ENCODE measurements at places on chromosomes 1 and 21. TPM values are rescaled to one million over a fixed set of nuclear protein-coding genes. Genes with fewer than 3 reads are reported as not detected.
A peak's percentile ranks its signal among the peaks of the same experiment; 100 is the strongest.

SIPA1L2 gene
- 3.6 TPM for polyA plus RNA-seq

SCMH1 gene
- polyA plus RNA-seq = 40.7 TPM

RASSF5 gene
- 0.23 TPM for polyA plus RNA-seq

BMP8A gene
- 0.16 TPM for polyA plus RNA-seq

LCE1B gene
- not detected for polyA plus RNA-seq

TRPM2 gene
- polyA plus RNA-seq = not detected

TESK2 gene
- 2.6 TPM for polyA plus RNA-seq

TEKT2 gene
- polyA plus RNA-seq = 0.62 TPM

CYP4B1 gene
- polyA plus RNA-seq = not detected

A3GALT2 gene
- polyA plus RNA-seq = 0.11 TPM

DNA sequence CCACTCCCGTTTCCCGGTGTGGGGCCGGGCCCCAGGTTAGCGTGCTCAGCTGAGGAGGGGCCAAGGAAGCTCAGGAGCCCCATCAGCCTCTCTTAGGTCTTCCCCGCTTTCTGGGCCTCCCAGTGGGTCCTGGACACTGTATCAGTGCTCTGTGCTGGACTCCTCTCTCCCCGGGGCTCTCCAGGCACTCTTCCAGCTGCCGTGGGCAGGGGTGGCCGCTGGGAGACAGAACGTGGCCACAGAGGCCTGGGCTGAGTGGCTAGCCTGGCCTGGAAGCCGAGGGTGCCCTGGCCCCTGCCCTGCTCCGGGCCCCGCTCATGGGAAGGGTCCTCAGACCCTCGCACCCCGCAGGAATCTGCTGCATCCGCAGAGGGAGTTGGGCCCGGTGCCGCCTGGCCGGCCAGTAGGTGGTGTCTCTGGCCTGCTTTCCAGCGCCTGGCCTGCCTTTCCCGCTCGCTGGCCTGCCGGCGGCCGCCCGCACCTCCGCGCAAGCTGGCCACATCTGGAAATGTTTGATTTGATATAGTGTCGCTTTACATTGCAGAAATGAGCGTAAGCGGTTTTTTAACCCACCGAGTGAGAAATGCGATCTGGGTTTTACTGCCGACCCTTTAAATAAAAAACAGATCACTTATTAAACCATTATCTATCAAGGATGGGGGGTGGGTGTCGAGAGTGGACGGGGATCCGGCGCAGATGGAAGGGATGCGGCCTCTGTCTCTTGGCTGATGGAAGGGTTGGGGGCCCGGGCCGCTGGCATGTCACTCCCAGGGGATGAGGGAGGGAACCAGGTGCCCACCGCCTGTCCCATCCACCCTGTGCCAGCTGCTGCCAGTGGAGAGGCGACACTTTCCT is 74.4 kb upstream of the TTC34 start:
- no peak for DNase-seq
- no peaks in the 10 kb centered on the region for H3K4me1 ChIP-seq
- no peak overlapping the region for H3K27ac ChIP-seq
- no peaks in the 10 kb centered on the region for H3K36me3 ChIP-seq

- no peak overlapping the region for H3K4me3 ChIP-seq
- H3K36me3 ChIP-seq = no peaks in the 10 kb centered on the region
- DNase-seq = no peak
- no peaks in the 10 kb centered on the region for H3K27me3 ChIP-seq
These were observed 24.3 kb downstream of the DOP1B start for GRCh38 chr21:36180963-36181362.

- no peak for DNase-seq
- H3K4me1 ChIP-seq = no peaks in the 10 kb centered on the region
- H3K27me3 ChIP-seq = no peaks in the 10 kb centered on the region
- H3K36me3 ChIP-seq = no peaks in the 10 kb centered on the region
- no peak overlapping the region for H3K27ac ChIP-seq
These were observed 82.8 kb downstream of the AXDND1 start for GRCh38 chr1:179448437-179449149.

GRCh38 chr1:220887520-220888416 is 8.5 kb downstream of the HLX start:
- DNase-seq = no peak
- peaks cover 11% of the 10 kb centered on the region for H3K4me1 ChIP-seq
- peaks cover 66% of the 10 kb centered on the region for H3K27me3 ChIP-seq
- H3K27ac ChIP-seq = no peak overlapping the region
- H3K4me3 ChIP-seq = no peak overlapping the region

- no peaks in the 10 kb centered on the region for H3K27me3 ChIP-seq
- DNase-seq = no peak
- H3K4me3 ChIP-seq = no peak overlapping the region
- no peaks in the 10 kb centered on the region for H3K4me1 ChIP-seq
- no peak overlapping the region for H3K27ac ChIP-seq
- H3K36me3 ChIP-seq = no peaks in the 10 kb centered on the region
These were observed 170.1 kb downstream of the CRB1 start for GRCh38 chr1:197438010-197438790.

DNA sequence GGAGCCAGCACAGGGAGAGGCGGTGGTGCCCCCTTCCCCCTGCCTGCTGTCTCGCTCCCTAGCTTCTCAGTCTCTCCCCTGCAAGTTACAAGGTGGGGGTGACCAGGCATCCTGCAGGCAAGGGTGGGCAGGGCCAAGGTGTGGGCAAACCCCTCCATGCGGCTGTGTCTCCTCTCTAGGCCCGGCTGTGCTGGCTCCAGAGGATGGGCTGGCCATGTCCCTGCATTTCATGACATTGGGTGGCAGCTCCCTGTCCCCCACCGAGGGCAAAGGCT is 14.6 kb downstream of the NTRK1 start:
- H3K4me3 ChIP-seq = no peak overlapping the region
- H3K27ac ChIP-seq = no peak overlapping the region
- peaks cover 20% of the 10 kb centered on the region for H3K4me1 ChIP-seq
- peaks cover 12% of the 10 kb centered on the region for H3K27me3 ChIP-seq
- no peaks in the 10 kb centered on the region for H3K36me3 ChIP-seq

- no peak overlapping the region for H3K4me3 ChIP-seq
- H3K27ac ChIP-seq = no peak overlapping the region
- no peak for DNase-seq
- H3K27me3 ChIP-seq = no peaks in the 10 kb centered on the region
These were observed 15.8 kb downstream of the CTSS start for GRCh38 chr1:150749720-150750311.

GRCh38 chr1:166166698-166167571 is at the start of gene FAM78B:
TSS of gene FAM78B (minus strand) at chr1:166167001. CDS start at chr1:166166248, 753 bp downstream.
- H3K36me3 ChIP-seq = no peaks in the 10 kb centered on the region
- peak; percentile 31 for DNase-seq
- H3K27me3 ChIP-seq = peaks cover 21% of the 10 kb centered on the region
- no peak within 1 kb of the TSS for H3K27ac ChIP-seq

DNA sequence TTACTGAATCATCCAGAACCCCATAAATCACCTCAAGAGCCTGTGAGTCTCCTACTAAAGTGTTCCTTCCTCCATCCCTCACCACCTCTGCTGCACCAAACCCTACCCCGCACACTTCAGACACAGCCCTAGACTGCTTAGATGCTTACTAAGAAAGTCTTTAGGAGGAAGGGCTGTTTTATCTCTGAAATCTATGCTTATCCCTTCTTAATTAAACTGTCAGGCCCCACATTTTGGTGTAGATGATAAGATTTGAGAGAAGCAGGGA is 216.8 kb upstream of the SGIP1 start:
- no peaks in the 10 kb centered on the region for H3K4me1 ChIP-seq
- H3K27ac ChIP-seq = no peak overlapping the region
- no peaks in the 10 kb centered on the region for H3K27me3 ChIP-seq
- no peaks in the 10 kb centered on the region for H3K36me3 ChIP-seq
- H3K4me3 ChIP-seq = no peak overlapping the region

GRCh38 chr1:167878372-167879160 is 35.4 kb downstream of the ADCY10 start:
- DNase-seq = no peak
- H3K4me1 ChIP-seq = no peaks in the 10 kb centered on the region
- no peaks in the 10 kb centered on the region for H3K27me3 ChIP-seq

DNA sequence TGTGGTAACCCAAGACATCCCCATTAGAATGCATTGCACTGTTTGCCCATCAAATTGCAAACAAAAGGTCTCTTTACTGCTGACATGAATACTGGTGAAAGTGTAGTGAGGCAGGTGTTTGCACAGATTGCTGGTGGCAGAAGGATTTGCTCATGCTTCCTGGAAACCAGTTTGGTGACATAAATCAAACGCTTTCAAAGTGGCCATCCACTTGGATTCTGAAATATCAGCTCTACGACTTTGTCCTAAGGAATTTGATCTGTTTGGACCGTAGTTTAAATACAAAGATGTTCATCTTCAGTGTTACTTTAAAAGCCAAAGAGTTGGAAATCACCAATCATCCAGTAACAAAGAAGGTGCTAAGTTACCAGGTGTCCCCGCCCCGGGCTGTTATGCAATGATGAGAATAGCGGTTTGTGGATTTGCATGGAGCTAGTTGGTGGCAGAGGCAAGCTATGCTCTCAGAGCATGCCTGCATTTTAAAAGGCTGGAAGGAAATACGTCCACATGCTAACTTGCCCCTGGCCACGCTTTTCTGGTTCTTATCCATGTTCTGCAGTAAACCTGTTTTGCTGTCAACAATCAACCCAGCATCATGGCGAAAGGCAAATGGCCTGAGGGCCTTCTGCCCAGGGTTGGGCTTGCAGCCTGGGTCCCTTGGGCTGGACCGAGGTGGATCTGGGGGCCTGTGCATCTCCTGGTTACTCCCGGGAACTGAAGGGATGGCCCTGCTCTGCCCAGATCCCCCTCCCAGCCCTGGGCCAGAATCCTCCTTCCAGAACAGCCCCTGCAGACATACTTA is 49.2 kb downstream of the UMODL1 start:
- H3K36me3 ChIP-seq = no peaks in the 10 kb centered on the region
- DNase-seq = no peak
- H3K4me3 ChIP-seq = no peak overlapping the region
- no peak overlapping the region for H3K27ac ChIP-seq

DNA sequence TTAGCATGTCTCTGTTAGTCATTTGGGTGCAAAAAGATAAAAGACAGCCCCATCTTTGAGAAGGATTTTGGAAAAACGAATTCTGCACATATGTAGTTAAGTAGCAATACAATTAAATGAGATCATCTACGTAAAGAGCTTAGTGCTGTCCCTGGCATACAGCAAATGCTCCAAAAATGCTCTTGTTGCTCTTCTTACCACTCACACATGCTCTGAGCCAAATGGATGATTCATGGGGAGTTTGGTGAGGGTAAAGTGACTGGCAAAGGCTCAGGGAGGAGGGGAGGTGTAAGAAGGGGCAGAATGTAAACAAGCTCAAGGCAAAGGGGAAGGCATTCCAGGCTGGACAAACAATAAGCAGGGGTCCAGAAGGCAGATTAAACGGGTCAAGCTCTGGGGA is 191.9 kb downstream of the AK5 start:
- H3K4me1 ChIP-seq = no peaks in the 10 kb centered on the region
- H3K4me3 ChIP-seq = no peak overlapping the region
- H3K27ac ChIP-seq = no peak overlapping the region
- peak; percentile 83 for DNase-seq
- no peaks in the 10 kb centered on the region for H3K36me3 ChIP-seq
- no peaks in the 10 kb centered on the region for H3K27me3 ChIP-seq

GRCh38 chr1:147840909-147841308 is 61.7 kb upstream of the GJA8 start:
- H3K27ac ChIP-seq = no peak overlapping the region
- H3K27me3 ChIP-seq = no peaks in the 10 kb centered on the region
- H3K4me1 ChIP-seq = no peaks in the 10 kb centered on the region
- no peak overlapping the region for H3K4me3 ChIP-seq

DNA sequence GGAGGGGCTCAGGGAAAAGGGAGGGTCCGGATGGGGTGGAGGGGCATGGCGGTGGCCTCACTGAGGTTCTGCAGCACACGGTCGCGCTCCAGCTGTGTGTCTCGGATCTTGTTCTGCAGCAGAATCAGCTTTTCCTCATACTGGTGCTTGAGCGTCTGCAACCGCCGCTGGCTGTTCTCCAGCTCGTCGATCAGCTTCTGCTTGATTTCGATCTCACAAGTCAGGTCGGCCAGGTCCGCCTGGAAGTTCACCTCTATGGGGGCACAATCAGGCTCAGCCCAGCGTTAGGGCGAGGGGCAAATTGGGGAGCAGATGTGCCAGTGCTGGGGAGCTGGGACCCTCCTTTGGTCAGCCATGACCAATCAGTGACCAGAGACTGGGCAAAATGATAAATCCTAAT is 25.2 kb downstream of the KIF21B start:
- H3K4me3 ChIP-seq = no peak overlapping the region
- H3K27ac ChIP-seq = no peak overlapping the region
- no peaks in the 10 kb centered on the region for H3K36me3 ChIP-seq
- H3K27me3 ChIP-seq = no peaks in the 10 kb centered on the region

- no peak overlapping the region for H3K4me3 ChIP-seq
- H3K27me3 ChIP-seq = no peaks in the 10 kb centered on the region
- peaks cover 10% of the 10 kb centered on the region for H3K4me1 ChIP-seq
- peaks cover 6% of the 10 kb centered on the region for H3K36me3 ChIP-seq
These were observed 24.2 kb downstream of the ATP1B1 start for GRCh38 chr1:169130683-169131082.

- H3K4me3 ChIP-seq = no peak overlapping the region
- no peaks in the 10 kb centered on the region for H3K4me1 ChIP-seq
- no peaks in the 10 kb centered on the region for H3K27me3 ChIP-seq
- H3K27ac ChIP-seq = no peak overlapping the region
These were observed 119.4 kb upstream of the F3 start for GRCh38 chr1:94660994-94661393.

GRCh38 chr1:111565968-111566367 is 53.6 kb upstream of the RAP1A start:
- H3K36me3 ChIP-seq = no peaks in the 10 kb centered on the region
- no peaks in the 10 kb centered on the region for H3K27me3 ChIP-seq
- no peak overlapping the region for H3K4me3 ChIP-seq

DNA sequence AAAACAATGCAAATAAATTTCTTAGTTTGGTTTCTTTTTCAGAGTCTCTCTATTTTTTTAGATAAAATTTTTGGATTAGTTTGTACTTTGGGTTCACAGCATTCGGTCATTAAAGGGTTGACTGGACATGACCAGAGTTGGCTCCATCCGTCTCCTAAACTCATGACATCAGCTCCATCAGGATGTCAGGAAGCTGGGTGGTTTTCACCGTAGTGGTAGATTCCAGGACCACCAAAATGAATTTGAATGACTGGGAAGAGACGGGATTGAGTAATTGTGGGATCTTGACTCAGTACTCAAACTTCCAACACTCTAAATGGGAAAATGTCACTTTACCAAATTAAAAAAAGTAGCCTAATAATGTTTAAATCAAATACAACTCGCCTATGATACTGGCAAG is 279.2 kb upstream of the DUSP10 start:
- no peaks in the 10 kb centered on the region for H3K4me1 ChIP-seq
- no peak overlapping the region for H3K4me3 ChIP-seq
- DNase-seq = no peak
- no peaks in the 10 kb centered on the region for H3K36me3 ChIP-seq
- H3K27me3 ChIP-seq = no peaks in the 10 kb centered on the region
- no peak overlapping the region for H3K27ac ChIP-seq

- H3K27me3 ChIP-seq = no peaks in the 10 kb centered on the region
- peak overlapping the region; percentile 46 for H3K4me3 ChIP-seq
- H3K27ac ChIP-seq = peak overlapping the region; percentile 83
- H3K36me3 ChIP-seq = no peaks in the 10 kb centered on the region
- DNase-seq = peak; percentile 88
These were observed 9.3 kb upstream of the CACYBP start for GRCh38 chr1:174990382-174990999.
